ENCODE measurements at places on chromosomes 11 and 22.

GRCh38 chr22:19879246-19879570, 24.5 kb upstream of the GNB1L start:
- DNase-seq, result no peak

DNA sequence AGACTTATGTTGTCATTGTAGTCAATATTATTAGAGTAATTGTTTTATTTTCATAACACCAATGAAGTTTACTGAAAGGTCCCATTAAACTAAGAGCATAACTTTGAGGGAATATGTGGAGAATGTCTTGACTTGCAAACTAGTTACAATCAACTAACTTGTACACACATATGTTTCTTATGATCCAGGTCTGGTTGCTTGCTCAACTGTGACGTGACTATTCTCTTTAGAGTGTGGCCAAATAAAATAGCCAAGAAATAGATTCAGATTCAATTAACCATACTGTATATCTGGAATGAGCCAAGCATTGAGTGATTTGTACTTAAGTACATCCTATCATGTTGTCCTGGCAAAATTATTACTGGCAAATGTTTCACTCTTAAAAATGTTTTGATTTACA, 101.7 kb downstream of the METTL15 start:
- no peak for DNase-seq

DNA sequence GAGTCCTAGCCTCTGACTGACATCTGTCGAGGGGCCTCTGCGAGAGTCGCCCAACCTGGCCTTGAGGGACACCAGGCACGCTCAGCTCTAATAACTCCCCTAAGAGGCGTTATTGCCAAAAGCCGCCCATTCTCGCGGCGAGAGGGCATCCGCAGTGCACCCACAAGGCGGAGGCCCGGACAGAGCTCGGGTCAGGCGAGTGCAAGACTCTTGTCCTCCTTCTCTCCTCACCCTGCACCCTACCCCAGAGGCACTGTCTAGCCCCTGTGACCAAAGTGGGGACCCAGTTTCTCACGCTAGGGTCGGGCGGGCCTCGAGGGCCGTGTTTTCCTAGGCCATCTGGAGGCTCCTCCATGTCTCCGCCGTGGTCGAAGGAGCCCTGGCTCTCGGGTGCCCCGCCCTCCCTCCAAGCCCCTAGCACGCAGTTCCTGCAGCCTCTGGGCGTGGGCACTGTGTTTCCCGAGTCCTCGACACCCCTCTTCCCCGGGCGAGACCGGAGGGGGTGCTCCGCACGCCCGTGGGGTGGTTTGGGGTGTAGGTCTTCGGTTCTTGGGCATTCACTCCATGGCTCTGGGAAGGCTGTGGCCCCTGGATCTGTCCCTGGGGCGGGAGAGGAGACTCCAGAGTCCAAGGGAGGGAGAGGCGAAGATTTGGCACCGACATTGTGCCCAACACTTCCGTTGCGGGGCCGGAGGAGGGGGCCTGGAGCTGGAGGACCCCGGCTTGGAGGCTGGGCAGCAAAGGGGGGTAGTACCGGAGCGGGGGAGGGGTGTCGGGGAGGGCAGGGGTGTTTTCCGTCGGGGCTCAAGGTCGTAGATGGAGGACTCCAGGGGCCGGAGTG, 1.0 kb downstream of the CHRM4 start:
- DNase-seq, result no peak

GRCh38 chr22:42536166-42536565, 16.6 kb upstream of the RRP7A start:
- DNase-seq, result no peak

DNA sequence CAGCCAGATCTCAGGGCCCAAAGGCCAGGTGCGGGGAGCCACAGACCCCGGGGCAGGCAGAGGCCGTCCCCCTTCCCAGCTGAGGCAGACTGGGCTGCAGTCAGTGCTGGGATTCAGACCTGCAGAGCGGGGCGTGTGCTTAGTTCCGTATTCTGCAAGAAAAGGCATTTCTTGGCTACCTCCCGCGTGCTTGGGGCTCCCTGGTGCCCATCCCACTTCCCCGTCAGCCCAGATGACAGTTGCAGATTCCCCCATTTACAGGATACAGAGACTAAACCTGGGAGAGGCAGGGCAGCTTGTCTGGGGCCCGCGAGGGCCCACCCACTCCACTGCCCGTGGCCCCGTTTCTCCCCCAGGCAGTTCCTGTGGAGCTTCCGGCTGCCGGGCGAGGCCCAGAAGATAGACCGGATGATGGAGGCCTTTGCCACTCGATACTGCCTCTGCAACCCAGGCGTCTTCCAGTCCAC, 18.3 kb downstream of the CYTH4 start:
- DNase-seq, result peak; percentile 62

GRCh38 chr11:68783216-68783821, 32.0 kb upstream of the TESMIN start:
- no peak for DNase-seq

GRCh38 chr22:50114221-50115021, 24.6 kb downstream of the MOV10L1 start:
- DNase-seq, result no peak

- peak; percentile 21 for DNase-seq
Measured at GRCh38 chr22:40560551-40560950, 76.0 kb downstream of the MRTFA start.

All from stimulated activated CD4-positive, alpha-beta T cell treated with anti-CD3 and anti-CD28 coated beads, Interleukin-15, amount 100 ng/mL, for 24 hours (primary cell).